PC-9 (cell line): ENCODE measurements at places on chromosomes 1 and 21. TPM values are rescaled to one million over a fixed set of nuclear protein-coding genes. Genes with fewer than 3 reads are reported as not detected.

Gene APCS
- not detected in 2 replicates for total RNA-seq

Gene PPIE
- total RNA-seq, result 81.1 and 89.5 TPM in 2 replicates

Gene ERRFI1
- 44.9 and 47.8 TPM in 2 replicates for total RNA-seq

Gene SPAG17
- not detected in 2 replicates for total RNA-seq

Gene TDRD10
- total RNA-seq, result not detected in 2 replicates

Gene FOXO6
- total RNA-seq, result 9.0 and 17.5 TPM in 2 replicates

Gene KRTAP7-1
- total RNA-seq, result not detected in 2 replicates

Gene VHLL
- not detected in 2 replicates for total RNA-seq

- no peak for DNase-seq
These were observed 49.4 kb downstream of the CAPZB start for GRCh38 chr1:19435851-19436455.

DNA sequence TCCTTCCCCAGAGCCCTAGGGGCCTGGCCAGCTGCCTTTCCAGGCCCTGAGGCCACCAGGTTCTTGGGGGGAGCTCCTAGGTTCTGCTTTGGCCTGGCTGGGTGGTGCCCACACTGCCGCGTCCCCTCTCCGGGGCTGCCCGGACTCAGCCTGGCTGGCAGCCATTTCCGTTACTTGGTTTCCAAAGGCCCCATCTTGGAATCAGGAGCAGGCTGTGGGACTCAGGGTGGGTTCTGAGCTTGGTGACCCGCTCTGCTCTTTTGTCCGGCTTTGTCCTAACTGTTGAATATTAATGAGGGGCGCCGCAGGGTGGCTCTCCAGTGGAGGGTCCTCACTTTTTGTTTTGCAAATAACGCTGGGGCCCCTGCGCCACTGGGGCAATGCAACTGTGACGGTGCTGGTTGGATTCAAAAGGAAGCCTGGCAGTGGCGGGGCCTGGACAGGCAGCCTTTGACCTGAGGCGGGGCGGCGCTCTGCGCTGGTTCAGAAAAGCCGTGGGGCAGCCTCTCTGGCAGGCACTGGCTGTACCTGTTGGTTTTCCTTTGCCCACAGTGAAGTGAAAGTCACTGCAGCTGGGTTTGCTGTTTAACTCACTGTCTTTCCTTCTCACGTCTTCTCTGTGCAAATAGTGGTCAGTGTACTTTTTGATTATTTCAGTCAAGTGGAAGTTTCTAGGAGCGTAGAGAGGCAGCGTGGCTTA lies 20.2 kb downstream of the SKI start:
- DNase-seq, result no peak

GRCh38 chr1:223739366-223740037 lies 27.2 kb downstream of the CAPN2 start:
- no peak for DNase-seq

DNA sequence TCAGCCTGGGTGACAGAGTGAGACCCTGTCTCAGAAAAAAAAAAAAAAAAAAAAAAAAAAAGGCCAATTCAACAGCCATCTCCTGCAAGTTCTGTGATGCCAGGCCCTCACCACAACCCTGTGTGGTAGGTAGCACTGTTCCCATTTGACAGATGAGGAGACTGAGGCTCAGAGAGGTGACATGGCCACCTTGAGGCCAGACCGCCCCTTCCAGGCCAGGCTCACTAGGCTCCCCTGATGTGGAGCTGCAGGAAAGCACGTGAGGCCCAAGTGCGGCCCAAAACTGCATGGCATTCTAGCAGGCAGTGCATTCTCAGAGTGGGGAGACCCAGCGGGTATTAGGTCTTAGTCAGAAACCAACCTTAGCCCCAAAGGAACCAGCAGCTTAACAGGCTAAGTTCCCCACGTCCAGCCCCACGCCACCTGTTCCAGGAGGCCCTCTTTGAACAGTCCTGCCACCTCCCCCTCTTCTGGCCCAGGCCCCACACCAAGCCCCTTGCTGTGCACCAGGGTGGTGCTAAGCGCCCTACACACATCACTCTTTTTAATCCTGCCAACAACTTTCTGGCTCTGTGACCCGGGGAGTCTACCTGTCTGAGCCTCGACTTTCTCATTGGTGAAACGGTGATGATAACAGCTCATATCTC lies 11.7 kb upstream of the ECE1 start:
- no peak for DNase-seq

GRCh38 chr1:162599451-162599850 lies 32.8 kb upstream of the DDR2 start:
- no peak for DNase-seq

- DNase-seq, result no peak
These were observed 16.4 kb upstream of the KCNN3 start for GRCh38 chr1:154886281-154887015.

GRCh38 chr1:205488074-205488723 lies 16.3 kb upstream of the CDK18 start:
- DNase-seq, result peak; percentile 48

DNA sequence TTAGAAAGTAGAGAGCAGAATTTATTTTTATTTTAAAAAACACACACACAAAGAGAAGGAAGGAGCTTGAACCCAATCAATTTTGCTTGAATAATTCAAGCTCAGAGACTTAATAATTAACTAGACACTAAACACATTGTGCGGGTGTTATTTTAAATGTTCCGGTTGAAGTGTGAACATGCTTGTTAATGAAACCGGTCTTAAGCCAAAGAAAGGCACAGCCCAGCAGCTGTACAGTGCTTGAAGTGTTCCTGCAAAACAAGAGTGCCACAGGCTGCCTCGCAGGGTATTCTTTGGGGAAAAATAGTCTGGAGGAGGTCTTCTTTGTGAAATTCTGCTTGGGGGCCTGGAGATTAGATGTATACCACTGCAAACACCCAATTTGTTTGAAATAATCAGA lies 2.2 kb upstream of the CDC42BPA start:
- DNase-seq, result no peak

- DNase-seq, result no peak
These were observed 3.3 kb downstream of the GPR153 start for GRCh38 chr1:6257541-6258069.

- DNase-seq, result no peak
These were observed 30.2 kb downstream of the AMY1C start for GRCh38 chr1:103779932-103780331.

- no peak for DNase-seq
These were observed 118.3 kb downstream of the NUF2 start for GRCh38 chr1:163440090-163440489.

GRCh38 chr1:53563611-53564010 lies 104.4 kb downstream of the DMRTB1 start:
- DNase-seq, result no peak

DNA sequence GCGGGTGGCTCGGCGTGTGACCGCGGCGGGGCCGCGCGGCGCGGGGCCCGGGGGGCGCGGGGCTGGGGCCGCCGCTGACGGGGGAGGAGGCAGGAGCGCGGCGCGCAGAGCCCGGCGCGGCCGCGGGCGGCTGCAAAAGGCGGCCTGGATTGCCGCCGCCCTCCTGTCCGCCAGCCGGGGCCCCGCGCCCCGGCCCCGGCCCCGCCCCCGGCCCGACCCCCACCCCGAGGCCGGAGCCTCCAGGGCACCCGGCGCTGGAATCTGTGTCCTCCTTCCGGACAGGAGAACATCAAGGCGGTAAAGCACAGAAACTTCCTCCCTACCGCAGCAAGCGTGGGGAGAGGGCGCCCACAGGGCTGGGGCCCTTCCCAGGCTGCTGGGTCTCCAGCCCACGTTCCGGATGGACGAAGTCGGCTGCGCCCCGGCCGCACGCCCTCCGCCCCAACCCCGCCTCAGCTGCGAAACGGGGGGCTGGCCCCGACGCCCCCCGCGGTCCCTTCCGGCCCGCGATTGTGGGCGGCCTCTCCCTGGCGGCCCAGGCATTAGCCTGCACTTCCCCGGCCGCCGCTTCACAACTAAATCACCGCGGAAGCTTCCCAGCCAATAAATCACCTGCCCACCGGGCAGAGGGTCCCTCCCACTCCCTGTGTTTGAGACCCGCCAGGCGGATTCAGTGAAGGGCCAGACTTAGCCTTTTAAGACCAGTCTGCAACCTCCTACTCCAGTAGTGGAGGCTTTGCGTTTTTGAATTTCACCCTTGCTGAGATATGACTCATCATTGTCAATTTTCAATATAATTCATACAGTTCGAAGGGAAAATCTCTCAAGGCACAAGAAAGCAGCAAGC lies 106.0 kb downstream of the SLC45A1 start:
- no peak for DNase-seq

DNA sequence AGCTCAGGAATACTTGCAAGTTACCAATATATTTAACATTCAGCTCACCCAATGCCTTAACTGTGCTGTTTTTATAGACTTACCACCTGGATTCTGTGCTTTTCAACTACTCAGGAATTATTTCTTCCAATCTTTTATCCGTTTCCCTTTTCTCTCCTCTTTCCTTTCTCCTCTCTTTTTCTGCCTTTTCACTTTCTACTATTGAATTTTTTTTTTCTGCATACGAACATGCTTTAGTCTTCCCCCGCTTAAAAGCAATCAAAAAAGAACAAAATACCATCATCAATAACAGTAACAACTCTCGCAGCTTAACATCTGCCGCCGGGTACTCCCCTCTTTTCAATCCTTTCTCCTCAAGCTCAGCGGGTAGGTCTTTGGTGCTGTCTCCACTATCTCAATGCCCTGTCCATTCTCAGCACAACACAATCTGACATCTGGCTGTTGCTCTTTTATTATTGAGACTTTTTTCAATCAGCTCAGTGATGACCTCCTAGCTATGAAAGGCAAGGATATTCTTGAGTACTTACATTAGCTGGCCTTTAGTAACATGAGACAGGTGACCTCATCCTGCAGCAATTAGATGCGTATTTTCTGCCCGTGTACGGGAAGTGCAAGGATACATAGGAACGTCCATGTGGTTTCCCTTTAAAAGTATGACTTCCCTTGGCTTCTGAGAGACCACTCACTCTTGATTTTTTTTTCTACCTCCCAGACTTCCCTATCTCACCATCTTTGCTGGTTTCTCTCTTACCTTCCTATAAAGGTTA lies 40.2 kb upstream of the SIPA1L2 start:
- no peak for DNase-seq

- DNase-seq, result no peak
These were observed at the start of gene LMX1A for GRCh38 chr1:165355977-165356811. Gene LMX1A (minus strand): TSS chr1:165356715. CDS start chr1:165355559, 1,156 bp downstream.

DNA sequence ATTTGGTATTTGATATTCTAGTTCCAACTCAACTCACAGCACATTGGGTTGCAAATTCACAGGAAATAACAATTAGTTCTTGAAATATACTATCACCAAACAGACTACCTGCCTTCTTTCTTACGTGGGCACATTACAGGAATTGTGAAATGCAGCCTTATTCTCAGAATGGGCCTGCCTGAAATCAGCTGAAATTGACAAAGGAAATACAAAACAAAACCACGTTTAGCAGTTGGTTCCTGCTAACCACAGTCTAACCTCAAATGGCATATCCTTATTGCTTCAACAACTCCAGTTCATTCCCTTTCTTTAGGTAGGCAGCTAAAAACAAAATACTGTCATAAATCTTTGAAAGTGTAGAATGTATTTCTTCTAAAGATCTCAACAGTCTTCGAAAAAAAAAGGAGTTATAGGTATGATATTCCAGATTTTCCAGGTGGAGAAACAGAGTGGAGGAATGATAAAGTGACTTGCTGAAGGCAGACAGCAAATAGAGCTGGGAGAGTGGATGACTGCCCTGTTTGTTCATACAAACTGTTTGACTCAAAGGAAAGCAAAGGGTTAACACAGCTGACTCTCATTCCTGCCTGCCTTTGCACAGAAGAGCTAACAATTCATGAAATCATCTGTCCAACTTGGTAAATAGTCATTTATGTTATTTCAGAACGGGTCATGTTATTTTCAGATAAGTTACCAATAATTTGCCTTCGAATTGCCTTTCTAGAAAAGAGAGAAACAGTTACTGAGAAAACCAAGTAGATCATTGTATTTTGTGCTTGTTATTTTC lies 1.6 kb upstream of the GREM2 start:
- no peak for DNase-seq

DNA sequence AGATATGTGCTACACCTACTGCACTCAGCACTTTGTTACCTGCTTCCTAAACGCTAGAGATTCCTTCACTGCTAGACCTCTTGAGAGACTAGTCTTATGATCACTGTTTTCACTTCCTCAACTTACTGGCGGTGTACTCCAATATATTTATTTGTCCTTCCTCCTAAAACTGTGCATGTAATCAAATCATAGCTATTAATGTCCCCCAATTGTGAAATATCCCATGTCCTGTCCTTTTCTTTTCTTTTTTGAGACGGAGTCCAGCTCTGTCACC lies 3.4 kb downstream of the SOAT1 start:
- no peak for DNase-seq

DNA sequence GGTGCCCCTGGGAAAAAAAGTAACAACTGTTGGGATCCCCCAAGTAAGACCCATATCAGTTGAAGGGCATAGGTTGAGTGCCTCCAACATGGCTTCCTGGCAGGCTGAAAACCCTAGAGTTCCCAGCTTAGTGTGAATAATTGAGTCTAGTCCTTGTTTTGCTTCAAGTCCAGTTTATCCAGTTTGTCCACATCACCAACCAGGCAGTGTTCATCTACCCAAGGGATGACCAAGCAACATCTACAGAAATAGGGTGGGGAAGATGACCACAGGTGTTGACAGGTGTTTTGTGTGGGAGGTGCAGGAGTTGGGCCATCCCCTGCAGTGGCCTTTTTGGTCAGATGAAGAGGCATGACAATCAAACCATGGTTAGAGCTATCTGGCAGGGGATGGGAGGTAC lies 54.3 kb upstream of the ERO1B start:
- no peak for DNase-seq

DNA sequence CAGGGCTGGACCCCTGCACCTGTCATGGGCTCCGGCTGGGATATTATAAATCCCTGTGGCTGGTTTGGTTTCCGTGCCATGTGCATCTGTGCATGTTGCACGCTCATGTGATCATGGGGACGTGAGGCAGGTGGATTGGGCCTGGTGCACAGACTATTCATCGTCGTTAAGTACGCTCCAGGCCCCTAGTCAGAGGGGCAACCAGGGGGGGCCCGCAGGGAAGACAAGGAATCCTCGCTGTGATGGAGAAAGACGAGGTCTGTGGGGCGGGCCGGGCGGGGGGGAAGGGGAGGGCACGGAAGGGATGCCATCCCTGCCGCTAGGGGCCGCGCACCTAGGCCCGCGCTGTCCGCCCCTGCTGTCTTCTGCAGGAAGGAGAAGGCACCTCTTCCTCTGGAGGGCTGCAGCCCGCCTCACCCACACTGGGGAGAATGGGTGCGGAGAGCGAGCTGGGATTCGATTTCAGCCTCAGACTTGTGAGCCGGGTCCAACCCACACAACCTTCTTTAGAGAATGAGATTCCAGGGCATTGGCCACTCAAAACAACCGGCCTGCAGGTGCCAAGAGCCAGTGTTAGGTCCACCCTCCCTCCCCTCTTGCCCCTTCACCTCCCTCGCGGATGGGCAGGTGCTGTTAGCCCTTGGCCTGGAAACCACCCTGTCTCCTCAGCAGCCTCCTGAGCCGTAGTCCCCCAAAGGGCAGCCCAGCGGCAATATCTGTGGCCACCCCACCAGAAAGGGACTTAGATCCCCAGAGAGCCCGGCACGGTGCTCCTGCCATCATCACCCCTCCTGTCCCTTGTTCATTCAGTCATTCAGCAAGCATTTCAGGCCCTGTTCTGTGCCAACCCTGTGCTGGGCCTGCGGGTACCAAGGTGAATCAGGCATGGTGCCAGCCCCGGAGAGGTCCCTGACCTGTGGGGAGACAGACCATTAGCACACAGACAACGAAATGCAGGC lies 950 bp upstream of the LRP8 start:
- no peak for DNase-seq

GRCh38 chr1:167489571-167490340 lies 28.6 kb downstream of the CD247 start:
- no peak for DNase-seq
